ENCODE measurements at places on chromosomes 3 and 15. TPM values are rescaled to one million over a fixed set of nuclear protein-coding genes. Genes with fewer than 3 reads are reported as not detected.

The TOPAZ1 gene
- not detected for total RNA-seq

The MUC20 gene
- total RNA-seq, result not detected

The IMPDH2 gene
- total RNA-seq, result 254 TPM

The ZIC1 gene
- total RNA-seq, result 1.2 TPM

The IL5RA gene
- total RNA-seq, result not detected

The NAALADL2 gene
- total RNA-seq, result 0.23 TPM

The NR1I2 gene
- total RNA-seq, result 0.08 TPM

All from hair follicular keratinocyte (primary cell).